ENCODE measurements at places on chromosomes 4 and X.
A peak's percentile ranks its signal among the peaks of the same experiment; 100 is the strongest.

DNA sequence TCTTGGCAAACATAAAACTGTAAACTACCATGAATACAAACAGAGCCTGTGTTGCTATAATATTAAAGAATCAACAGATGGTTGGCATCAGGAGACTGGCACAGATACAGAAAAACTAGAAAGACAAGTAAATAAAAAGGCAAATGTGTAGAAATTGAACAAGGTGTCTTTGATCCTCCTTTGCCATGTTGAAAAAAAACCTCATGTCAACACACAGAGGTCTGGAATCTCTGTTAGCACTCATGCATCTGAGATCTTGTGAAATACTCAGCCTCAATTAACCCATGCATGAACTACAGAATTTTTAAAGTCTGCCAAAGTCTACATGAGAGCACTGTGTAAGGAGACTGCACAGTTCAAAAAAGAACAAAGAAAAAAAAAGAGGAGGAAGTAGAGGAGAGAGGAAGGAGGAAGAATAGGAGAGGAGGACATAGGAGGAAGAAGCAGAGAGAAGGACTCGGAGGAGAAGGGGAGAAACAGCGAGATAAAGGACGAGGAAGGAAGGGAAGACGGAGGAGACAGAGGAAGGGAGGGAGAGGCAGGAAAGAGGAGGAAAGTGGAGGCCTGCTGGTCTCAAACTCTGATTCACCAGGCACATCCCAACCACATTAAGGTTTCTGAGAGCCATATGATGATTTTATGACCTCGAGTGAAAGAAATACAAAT, 52.8 kb downstream of the PRDM5 start:
- DNase-seq: no peak

DNA sequence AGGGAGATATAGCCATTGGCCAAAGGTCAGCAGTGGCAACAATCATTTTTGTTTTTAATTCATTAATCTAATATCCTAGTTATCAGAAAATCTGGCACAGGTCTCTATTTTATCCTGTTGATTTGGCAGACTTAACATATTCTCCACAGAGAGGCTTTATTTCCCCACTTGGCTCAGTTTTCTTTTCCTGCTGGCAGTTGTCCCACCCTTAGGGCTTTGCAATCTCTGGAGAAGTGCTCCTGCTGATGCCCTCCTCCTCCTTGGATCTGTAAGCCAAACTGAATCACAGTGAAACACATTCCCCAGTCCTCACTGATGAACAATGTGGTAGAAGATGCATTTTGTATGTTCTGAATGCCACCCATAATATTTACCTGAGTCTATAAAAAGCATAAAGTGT, 889.7 kb downstream of the PDHA2 start:
- DNase-seq: no peak

GRCh38 chrX:47184486-47184885, 9.1 kb upstream of the UBA1 start:
- peak; percentile 32 for DNase-seq

DNA sequence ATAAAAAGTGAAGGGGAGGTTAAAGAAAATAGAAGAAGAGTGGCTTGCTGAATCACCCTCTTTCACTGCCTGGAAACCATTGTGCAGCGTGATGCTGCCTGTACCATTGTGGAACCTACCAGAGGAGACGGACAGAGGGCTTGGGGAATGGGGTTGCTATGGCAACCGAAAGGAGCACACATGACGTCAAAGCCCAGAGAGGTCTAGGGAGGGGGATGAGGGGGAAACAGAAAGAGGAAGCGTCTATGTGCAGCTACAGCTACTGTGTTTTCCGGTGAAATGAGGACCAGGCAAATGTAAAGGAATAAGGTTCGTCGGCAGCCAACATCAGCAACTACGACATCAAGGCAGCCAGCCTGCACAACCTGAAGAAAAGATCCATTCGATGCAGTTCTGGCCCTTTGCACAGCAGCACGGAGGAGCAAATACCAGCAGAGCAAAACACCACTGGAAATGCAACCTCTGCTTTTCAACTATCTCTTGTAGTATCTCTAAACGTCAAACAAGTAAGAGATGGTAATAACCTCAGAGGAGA, at the start of gene MAPK10:
TSS of gene MAPK10 (minus strand) at position 110 of the 535 bp plus-strand sequence.
- DNase-seq: peak; percentile 84

- DNase-seq: no peak
Measured at GRCh38 chrX:44060221-44060620, 87.0 kb upstream of the NDP start.

GRCh38 chr4:176335421-176335820, 15.7 kb downstream of the SPCS3 start:
- no peak for DNase-seq

DNA sequence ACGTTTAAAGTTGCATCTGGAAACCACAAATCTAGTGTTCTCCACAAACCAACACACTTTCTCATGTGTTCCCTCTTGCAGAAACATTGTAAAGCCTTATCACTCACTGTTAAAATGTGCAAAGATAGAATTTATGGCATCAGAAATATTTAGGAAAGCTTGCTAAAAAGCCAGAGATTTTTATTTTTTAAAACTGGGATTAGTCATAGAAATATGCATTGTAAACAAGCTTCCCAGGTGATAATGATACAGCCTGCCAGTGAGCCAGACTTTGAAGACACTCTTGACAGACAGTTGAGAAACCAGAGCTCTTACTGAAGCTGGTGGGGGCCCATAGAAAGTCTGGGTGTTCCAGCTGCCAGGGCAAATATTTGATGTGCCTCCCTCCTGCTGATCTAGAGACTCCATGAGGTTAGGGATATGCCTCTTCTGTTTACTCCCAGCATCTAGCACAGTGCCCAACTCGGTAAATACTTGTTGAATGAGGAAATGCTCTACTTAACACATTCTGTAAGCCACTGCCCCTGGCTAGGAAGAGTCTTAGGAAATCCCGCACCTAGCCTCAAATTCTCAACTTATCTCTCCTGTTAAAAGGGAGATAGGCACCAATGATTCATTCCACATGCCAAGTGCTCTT, 179.0 kb upstream of the RASGEF1B start:
- no peak for DNase-seq

GRCh38 chrX:32408389-32408788, 803.0 kb downstream of the DMD start:
- no peak for DNase-seq

DNA sequence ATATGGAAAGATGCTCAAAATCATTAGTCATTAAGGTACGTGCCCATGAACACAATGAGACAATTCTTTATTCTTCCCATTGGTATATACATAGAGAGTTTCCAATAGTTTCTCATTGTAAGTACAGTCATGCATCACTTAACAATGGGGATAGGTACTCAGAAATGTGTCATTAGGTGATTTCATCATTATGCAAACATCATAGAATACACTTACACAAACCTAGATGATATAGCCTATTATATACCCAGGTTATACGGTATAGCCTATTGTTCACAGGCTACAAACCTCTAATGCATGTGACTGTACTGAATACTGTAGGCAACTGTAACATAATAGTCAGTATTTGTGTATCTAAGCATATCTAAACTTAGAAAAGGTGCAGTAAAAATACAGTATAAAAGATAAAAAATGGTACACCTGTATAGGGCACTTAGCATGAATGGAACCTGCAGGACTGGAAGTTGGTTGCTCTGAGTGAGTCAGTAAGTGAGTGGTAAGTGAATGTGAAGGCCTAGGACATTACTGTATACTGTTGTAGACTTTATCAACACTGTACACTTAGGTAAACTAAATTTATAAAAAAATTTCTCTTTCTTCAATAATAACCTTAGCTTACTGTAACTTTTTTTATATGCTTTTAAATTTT, 49.6 kb downstream of the KLHL13 start:
- DNase-seq: no peak

DNA sequence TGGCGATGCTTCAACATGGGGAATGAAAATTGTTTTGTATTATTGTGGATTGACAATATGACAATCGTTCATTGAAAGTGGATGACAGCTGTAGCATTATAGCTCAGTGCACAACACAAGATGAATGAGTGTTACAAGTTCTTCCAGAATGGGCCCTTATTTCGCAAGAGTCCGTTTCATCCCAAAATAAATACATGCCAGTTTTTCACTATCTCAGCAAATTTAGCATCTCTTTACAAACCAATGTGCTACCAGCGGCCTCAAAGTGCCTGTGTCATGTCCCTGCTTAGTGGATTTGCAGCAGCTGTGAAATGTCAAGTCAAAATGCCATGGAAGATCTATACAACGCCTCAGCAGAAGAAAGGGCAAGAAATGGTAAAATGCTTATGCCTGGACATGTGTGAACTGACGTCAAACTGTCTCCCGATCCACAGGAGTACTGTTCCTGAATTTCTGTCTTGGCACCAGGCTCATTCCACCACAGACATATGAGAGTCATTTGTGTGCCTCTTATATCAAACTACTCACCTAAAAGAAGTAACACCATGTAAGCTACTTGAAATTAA, 109.6 kb downstream of the MAML3 start:
- no peak for DNase-seq

DNA sequence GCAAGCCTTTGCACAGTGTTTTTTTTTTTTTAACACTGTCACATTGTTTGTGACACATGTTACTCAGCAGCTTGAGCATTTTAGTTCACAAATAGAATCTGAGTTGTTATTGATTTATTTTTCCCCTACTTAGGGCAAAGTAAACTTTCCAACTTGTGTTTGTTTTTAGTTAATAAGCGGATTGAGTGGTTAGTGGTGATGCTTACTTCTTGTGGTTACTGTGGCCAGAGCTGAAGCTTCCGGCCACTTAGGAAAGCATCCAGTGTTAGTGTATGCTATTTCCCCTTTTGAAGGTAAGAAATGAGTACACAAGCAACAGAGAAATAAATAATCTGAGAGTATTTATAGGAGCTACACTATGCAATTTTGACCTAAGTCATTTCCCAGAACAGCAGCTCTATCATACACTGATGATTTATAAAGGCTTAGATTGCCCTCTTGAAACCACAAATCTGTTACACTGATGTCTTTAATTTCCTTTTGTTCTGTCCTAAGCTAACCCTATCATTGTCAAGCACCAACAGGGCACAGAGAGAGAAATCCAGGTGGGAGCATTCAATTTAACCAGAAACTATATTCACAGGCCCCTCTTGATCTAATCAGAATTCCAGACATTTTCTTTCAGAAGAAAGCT, 2464.6 kb downstream of the PCDH7 start:
- DNase-seq: no peak

DNA sequence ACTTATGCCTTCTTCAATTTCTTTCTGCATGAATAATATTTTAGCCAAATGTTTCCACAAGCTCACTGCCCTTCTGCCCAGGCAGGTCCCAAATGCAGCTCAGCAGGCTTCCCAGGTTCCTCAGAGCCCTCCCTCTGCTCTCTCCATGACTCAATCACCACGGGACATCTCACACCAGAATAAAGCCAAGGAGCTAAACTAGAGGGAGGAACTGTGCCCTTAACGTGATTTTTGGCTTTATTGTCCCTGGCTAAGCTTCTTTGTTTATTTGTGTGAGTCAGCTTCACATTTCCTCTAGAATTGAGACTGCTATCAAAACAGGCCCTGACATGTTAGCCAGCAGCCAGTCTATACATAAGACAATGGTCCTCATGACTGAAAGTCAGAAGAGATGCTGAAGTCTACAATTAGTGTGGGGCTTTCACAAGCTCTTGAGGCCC, 186.4 kb upstream of the GALNT7 start:
- no peak for DNase-seq

DNA sequence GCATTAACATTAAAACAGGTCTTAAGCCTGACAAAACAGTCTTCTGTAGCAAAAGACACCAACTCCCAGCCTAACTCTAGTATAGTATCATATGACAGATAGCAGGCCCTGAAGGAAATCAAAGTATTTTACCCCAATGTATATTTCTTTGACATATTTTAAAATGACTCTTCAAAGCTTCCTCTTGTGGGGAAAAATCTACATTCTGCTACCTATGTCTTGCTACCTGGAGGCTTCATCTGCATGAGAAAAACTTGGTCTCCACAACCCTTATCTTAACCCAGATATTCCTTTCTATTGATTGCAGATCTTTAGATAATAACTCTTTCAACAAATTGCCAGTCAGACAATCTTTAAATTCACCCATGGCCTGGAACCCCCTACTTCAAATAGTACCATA, 1620.4 kb downstream of the PCDH7 start:
- no peak for DNase-seq

DNA sequence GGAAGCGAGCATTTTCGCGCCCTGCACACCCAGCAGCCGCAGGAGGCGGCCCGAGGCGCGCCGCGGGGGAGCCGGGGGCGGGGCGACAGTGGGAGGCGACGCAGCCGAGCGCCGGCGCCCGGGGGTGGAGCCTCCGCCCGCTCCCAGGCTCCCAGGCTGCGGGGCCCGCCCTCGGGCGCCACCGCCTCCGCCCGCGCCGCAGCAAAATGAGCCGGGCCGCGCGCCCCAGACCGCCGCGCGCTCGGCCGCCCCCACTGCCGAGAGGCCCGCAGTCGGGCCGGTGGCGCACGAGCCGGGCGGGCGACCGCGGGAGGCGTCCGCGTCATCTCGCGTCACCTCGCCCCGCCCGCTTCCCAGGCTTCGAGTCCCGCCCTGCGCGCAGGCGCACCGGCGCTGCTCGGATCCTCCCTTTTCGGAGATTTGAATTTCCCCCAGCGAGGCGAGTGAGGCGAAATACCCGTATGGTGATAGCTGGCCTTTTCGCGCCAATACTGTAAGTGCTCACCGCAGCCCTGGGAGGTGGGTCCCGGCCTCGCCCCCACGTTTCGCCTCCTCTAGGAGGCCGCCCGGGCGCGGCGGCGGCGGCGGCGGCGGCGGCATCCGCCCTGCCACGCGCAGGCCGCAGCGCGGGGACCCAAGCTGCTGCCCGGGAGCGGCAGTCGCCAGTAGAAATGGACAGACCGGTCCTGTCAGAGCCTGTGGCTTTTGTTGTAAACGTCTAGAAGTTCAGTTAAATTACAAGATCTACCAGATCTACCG, at the start of gene TMEM187:
TSS of gene TMEM187 (plus strand) at position 387 of the 759 bp plus-strand sequence. CDS start 9,309 bp downstream, outside the sequence.
- peak; percentile 95 for DNase-seq
